ENCODE measurements at places on chromosomes 5 and 9.

- H3K4me1 ChIP-seq = peaks cover 5% of the 10 kb centered on the region
- no peak for DNase-seq
- H3K27me3 ChIP-seq = peaks cover 27% of the 10 kb centered on the region
- H3K27ac ChIP-seq = no peak overlapping the region
- no peak overlapping the region for H3K4me3 ChIP-seq
- H3K36me3 ChIP-seq = peaks cover 9% of the 10 kb centered on the region
Measured at GRCh38 chr9:36928670-36929349, 105.3 kb downstream of the PAX5 start.

DNA sequence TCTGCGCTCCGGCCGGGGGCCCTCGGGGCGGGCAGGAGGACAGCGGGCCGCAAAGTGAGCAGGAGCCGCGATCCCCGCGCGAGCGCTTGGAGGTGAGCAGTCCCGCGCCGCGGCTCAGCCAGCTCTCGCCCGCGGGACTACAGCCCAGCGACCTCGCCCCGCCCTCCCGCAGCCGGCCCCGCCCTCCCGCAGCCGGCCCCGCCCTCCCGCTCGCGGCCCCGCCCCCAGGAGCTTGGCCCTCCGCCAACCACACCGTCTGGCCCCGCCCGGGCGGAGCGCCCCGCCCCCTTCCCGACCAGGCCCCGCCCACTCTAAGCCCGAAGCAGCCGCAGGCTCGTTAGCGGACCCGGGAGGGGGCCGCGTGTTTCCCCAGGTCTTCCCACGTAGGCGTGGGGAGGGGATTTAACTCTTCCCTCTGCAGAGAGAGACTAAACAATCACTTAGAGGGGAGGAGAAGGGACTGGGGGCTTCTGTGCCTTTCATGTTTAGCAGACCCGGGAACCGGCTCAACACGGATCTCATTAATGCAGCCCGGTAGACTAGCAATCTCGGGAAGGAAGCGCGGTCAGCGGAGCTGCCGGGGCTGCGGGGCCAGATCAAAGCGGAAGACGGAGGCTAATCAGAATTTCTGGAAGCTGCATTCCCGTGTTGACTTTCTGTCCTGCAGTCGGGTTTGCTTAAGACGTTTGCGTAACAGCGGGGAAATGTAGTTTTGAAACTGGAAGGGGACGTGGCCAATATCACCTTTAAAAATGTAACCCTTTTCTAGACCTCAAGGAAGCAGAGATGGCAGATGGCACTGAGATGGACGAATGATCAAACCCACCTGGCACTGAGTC lies at the start of gene MYO10:
TSS of gene MYO10 (minus strand) at position 139 of the 839 bp plus-strand sequence. CDS start 480 bp downstream, outside the sequence.
- H3K36me3 ChIP-seq = no peaks in the 10 kb centered on the region
- H3K4me1 ChIP-seq = peaks cover 27% of the 10 kb centered on the region
- H3K27ac ChIP-seq = no peak within 1 kb of the TSS
- H3K27me3 ChIP-seq = peaks cover 52% of the 10 kb centered on the region

DNA sequence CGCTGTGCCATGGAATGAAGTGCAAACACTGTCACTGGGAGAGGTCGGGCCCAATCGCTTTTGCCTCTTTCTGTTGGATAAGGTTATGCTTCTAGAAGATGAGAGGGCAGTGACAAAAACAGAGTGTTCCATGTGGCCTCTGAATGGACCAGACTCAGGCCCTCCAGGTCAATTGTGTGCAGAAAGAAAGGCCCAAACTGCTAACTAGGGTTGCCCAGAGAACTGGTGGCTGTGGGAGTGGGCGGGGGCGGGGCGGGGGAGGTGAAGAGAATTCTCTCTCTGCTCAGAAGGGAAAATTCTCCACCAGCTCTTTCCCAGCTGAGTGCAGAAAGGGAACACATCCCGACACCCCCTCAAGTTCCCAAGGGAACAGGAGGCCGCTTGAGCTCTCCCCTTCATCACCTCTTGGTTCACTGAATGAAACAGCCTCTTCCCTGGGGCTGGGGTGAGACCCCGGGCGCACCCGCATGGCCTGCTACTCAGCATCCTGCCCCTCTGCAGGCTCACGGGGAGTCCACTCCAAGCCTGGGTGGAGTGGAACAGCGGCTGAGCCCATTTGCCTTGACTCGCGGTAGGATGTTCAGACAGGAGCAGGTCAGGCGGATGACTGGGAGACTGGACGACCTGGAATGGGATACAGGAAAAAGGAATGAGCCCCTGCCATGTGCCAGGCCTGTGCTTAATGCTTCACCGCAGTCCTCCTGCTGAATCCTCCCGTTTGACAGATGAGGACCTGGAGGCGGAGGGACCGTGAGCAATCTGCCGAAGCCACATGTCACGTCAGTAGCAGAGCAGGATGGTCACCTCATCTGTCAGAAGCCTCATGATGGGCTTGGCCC lies 93.8 kb upstream of the FANCC start:
- H3K4me1 ChIP-seq = peaks cover 4% of the 10 kb centered on the region
- peaks cover 18% of the 10 kb centered on the region for H3K27me3 ChIP-seq
- no peaks in the 10 kb centered on the region for H3K36me3 ChIP-seq

DNA sequence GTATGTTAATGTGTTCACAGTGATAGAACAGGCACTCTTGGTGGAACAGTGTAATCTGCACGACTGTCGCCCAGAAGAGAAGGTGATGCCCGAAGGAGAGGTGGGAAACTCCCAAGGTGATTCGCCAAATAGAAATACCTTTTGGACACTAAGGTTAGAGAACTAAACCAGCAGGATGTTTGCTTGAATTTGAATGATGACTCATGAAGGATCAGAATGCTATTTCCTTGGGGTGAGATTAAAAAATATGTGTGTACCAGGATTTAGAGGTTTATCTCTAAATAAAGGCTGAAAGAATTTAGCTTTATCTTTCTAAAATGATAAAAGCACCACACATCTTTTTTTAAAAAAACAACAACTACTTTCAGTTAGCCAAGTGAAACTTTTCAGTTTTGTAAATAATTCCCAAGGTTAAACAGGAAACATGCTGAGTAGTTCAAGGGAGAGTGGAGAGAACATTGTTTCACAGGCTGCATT lies 297.4 kb upstream of the TAS2R1 start:
- no peaks in the 10 kb centered on the region for H3K27me3 ChIP-seq
- H3K4me1 ChIP-seq = no peaks in the 10 kb centered on the region
- DNase-seq = no peak
- H3K4me3 ChIP-seq = no peak overlapping the region
- H3K27ac ChIP-seq = no peak overlapping the region

DNA sequence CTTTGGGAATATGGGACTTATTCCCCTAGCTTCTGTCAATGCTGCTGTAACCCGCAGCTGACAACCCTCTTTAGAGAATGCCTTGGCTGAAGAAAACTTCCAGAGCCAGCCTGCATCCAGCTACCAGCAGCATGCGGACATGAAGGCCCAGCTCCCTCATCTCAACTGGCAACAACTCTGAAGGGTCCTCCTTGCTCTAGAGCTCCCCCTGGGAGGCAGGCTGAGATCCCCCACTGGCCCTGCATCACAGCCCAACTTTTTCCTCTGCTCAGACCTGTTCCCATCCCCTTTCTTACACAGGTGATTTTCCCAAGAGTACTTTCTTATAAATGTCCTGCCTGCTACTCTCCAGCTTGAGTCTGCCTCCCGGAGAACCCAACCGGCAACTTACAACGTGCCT lies 18.7 kb upstream of the WNT8A start:
- DNase-seq = no peak
- no peaks in the 10 kb centered on the region for H3K36me3 ChIP-seq
- H3K4me3 ChIP-seq = no peak overlapping the region
- no peaks in the 10 kb centered on the region for H3K27me3 ChIP-seq
- no peak overlapping the region for H3K27ac ChIP-seq
- H3K4me1 ChIP-seq = peaks cover 6% of the 10 kb centered on the region

GRCh38 chr5:56478062-56478461 lies 244.9 kb upstream of the ANKRD55 start:
- DNase-seq = no peak
- H3K4me1 ChIP-seq = peaks cover 51% of the 10 kb centered on the region
- peaks cover under 1% of the 10 kb centered on the region for H3K36me3 ChIP-seq
- no peak overlapping the region for H3K27ac ChIP-seq

GRCh38 chr5:134028496-134028895 lies 23.7 kb upstream of the VDAC1 start:
- no peak overlapping the region for H3K27ac ChIP-seq
- H3K4me1 ChIP-seq = peaks cover 5% of the 10 kb centered on the region
- H3K4me3 ChIP-seq = no peak overlapping the region
- no peak for DNase-seq

GRCh38 chr5:176863041-176863764 lies 35.9 kb downstream of the HK3 start:
- no peak for DNase-seq
- peaks cover 45% of the 10 kb centered on the region for H3K27me3 ChIP-seq
- no peaks in the 10 kb centered on the region for H3K36me3 ChIP-seq
- no peaks in the 10 kb centered on the region for H3K4me1 ChIP-seq

- H3K27ac ChIP-seq = no peak overlapping the region
- H3K4me1 ChIP-seq = peaks cover 15% of the 10 kb centered on the region
- H3K27me3 ChIP-seq = no peaks in the 10 kb centered on the region
- H3K4me3 ChIP-seq = no peak overlapping the region
- no peaks in the 10 kb centered on the region for H3K36me3 ChIP-seq
Measured at GRCh38 chr9:112006361-112007020, 109.9 kb downstream of the UGCG start.

- peaks cover 4% of the 10 kb centered on the region for H3K4me1 ChIP-seq
- H3K27me3 ChIP-seq = no peaks in the 10 kb centered on the region
- H3K27ac ChIP-seq = peak within 1 kb of the TSS; percentile 72
- H3K36me3 ChIP-seq = no peaks in the 10 kb centered on the region
Measured at GRCh38 chr5:132873119-132873929, at the start of gene LEAP2. Gene LEAP2, plus strand, starts transcription at chr5:132873668. Its CDS starts 27 bp downstream, at chr5:132873695.

- no peak for DNase-seq
- no peaks in the 10 kb centered on the region for H3K36me3 ChIP-seq
- no peak overlapping the region for H3K4me3 ChIP-seq
- H3K27me3 ChIP-seq = peaks cover 23% of the 10 kb centered on the region
- no peak overlapping the region for H3K27ac ChIP-seq
Measured at GRCh38 chr9:18433620-18434019, 40.3 kb upstream of the ADAMTSL1 start.

All from naive thymus-derived CD8-positive, alpha-beta T cell (primary cell).